ENCODE measurements at places on chromosomes 7 and 10.
A peak's percentile ranks its signal among the peaks of the same experiment; 100 is the strongest.

GRCh38 chr10:131980761-131981428 is 828 bp downstream of the BNIP3 start:
- no peak for DNase-seq

GRCh38 chr10:60172363-60172990 is 217.2 kb downstream of the ANK3 start:
- peak; percentile 76 for DNase-seq

- peak; percentile 90 for DNase-seq
Measured at GRCh38 chr7:131010717-131011431, 276.9 kb upstream of the KLF14 start.

DNA sequence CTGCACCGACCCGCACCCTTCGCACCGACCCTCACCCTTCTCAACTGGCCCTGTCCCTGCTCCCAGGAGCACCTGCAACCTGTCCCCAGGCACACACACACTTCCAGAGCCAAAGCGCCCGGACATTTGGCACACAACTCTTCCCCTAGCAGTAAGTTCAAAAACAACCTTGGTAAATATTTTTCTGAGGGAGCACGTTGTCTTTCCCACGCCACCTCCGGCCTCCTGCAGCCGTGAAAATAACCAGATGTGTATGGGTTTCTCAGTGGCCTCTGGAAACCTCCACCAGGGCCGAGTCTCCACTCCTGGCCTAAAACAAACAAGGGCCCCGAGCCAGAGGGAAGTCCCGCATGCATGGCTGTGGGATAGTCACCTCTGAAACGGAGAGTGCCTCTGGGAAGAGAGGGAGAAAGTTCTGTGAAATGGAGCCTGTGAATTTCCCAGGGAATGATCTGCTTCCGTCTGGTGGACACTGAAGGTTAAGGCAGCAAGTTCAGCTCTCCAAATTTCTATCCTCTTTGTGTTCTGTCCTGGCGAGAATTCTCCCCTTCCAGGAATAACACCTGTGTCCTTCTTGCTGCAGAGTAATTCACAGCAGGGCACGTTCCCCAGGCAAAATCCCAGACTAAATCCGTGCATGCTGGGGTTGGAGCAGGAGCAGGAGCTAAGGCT is 15.8 kb downstream of the PODXL start:
- no peak for DNase-seq

DNA sequence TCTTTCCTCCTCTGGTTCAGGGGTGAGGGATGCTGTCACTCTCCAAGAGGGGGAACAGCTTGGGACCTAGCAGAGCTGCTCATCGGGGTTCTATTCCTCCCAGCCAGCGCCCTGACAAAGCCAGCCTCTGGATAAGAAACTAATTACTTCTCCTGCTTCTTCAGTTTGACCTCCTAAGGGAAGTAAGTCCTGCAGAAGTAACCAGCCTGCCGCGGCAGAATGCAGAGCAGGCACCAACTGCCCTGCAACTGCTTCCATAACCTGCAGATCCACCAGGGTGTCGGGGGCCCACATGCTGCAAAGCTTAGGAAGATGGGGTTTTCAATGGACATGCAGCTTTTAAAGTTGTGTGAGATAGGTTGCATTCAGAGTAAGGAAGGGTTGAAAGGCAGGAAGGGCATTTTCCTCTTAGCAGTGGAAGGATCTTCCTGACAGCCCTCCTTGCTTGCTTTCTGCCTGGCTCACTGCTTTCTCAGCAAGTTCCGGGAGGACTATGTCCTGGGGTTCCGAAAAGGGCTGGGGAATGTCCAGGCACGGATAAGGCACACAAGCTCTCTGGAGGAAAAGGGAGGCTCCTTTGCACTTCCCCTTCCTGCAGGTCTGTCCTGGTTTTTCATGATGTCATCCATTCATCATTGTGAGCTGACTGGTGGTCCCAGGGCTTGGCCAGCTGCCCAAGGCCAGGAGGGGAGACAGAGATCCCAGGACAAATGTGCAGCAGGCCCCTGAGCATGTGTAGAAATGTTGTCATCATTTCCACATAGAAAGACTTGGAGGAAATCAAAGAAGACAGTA is 24.3 kb upstream of the CALU start:
- no peak for DNase-seq

DNA sequence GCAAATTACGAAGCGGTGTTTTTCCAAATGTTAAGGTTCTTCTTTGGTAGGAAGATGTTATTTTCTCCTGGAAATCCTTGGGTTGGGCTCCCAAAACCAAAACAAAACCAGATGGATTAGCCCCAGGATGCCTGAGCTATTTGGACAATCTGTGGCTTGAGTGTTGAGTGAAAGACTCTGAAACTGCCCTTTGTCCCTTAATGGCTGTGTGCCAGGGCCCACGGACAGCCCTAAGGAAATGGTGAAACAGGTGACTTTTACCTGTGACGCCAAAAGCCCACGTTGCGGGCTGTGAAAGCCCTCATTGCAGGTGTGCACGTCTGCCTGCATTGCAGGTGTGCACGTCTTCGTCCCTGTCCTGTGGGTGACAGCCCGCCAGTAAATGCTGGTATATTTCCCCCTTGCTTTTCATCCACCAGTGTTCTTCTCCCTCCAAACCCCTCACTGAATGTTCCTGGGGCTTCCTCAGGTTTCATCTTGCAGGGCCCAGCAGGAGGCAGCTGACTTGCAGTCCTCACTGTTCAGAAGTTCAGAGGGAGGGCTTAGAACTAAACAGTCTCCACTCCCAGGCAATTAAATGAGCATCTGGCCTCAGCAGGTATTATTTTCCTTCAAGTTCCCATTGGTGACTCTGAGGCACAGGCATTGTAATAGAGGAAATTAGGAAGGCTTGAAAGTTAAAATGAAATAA is 10.7 kb downstream of the PFKP start:
- DNase-seq = no peak

- DNase-seq = peak; percentile 67
Measured at GRCh38 chr10:106111246-106111645, 1053.3 kb downstream of the SORCS1 start.

DNA sequence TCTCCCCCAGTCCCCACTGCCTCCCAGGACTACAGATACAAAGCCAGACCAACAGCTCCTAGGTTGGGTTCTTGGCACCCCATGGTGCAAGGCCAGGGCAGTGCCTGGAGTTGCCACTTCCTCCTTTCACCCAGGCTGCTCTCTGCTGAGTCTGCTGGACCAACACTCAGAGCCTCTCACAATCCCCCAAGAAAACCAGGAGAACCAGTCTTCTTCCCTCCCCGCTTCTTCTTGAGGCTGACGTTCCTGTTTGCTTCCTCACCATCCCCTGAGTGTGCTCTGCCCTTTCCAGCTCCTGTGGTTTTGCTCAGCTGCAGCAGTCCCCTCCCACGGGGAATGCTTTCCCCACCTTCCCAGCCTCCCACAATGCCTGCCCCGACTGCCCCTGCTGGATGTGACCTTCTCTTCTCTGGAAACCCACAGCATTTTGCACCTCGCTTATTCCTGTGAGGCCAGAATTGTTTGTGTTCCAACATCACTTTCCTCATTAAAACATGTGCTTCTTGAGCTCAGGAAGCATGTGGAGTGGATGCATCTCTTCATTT is 89.9 kb downstream of the GOLGA7B start:
- peak; percentile 14 for DNase-seq

DNA sequence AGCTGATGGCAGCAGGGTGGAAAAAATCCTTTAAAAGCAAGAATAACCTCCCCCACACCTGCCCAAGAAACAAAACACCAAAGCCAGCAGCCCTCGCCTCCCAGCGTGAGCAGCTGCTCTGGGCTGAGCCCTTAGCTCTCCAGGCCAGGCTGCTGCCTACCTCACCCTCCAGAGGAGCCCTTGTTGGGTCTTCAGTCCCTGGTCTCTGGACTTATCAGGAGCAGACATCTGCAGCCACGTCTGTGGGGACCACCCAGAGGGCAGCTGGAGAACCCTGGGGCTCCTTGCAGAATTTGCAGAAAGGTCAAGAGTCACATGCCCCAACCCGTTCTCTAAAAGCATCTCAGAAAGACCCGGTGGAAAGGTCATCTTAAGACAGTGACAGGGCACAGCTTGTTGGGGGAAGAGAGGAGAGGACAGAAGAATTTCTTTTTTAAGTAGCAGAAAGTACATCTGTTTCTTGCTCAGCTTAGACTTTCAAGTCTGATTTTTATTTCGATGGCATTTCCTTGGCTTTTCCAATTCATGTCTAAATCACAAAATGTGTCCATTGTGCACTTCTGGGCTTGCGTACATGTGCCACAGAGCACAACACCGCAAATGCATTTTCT is 425.7 kb upstream of the NFE2L3 start:
- no peak for DNase-seq

DNA sequence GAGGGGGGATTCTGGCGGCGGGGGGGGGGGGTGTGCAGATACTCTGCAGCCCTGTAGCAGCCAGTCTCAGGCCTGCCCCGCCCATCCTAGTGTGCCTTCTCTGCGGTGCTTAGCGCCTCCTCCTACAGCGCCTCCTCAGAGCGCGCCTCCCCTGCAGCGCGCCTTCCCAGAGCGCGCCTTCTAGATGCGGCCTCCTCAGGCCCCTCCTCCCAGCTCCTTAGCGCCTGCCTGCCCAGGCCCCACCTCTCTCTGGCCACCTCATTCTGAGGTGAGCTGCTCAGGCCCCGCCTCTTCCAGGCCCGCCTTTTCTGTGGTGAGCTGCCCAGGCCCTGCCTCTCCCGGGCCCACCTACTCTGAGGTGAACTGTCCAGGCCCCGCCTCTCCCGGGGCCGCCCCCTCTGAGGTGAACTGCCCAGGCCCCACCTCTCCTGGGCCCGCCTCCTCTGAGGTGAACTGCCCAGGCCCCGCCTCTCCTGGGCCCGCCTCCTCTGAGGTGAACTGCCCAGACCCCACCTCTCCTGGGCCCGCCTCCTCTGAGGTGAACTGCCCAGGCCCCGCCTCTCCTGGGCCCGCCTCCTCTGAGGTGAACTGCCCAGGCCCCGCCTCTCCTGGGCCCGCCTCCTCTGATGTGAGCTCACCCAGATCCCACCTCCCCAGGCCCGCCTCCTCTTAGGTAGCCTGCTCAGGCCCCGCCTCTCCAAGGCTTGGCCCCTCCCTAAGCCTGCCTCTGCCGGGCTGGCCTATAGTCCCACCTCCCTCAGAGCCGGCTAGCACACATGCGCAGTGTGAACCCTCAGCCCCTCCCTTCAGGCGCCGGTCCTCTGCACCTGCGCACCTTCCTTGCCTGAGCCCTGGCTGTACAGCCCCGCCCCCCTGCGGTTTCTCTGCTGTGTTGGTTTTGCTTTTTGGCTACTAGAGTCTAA is 2.1 kb upstream of the SGCE start:
- DNase-seq = peak; percentile 88

DNA sequence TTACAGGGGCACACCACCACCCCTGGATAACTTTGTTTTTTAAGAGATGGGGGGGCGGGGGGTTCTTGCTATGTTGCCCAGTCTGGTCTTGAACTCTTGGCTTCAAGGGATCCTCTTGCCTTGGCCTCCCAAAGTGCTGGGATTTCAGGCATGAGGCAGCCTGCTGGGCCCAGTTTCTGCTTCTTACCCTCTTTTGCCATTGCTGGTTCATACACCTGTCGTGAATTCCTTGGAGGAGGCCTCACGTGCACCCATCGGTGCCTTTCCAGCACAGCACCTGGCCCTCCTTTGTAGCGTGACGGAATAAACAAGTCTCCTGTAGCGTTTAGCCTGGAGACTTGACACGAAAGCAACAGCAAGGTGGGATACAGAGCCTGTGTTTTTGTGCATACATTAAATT is 75.5 kb downstream of the CARD11 start:
- DNase-seq = no peak

- DNase-seq = no peak
Measured at GRCh38 chr10:1241973-1242935, 186.1 kb downstream of the WDR37 start.

DNA sequence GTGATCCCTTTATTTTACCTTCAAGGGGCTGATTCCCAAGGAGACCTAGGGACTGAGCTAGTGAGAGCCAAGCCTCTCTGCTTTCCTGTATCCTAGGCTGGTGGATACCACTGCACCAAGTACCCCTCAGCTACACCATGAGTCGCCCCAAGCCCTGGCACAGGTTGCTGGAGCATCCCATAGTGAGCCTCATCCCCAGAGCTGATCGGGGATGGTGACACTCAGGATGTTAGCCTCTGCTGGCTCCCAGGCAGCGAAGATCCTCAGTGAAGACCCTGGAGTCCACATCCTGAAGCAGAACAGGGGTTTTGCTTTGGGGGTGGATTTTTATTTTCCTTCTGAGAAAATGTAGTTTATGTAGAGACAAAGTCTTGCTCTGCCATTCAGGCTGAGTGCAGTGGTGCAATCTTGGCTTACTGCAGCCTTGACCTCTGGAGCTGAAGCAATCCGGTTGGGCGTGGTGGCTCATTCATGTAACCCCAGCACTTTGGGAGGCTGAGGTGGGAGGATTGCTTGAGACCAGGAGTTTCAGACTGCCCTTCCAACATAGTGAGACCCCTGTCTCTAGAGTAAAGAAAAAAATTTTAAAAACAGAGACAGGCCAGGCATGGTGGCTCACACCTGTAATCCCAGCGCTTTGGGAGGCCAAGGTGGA is 12.5 kb upstream of the ZNF212 start:
- DNase-seq = no peak

- no peak for DNase-seq
Measured at GRCh38 chr10:71765906-71766716, 7.2 kb downstream of the VSIR start.

DNA sequence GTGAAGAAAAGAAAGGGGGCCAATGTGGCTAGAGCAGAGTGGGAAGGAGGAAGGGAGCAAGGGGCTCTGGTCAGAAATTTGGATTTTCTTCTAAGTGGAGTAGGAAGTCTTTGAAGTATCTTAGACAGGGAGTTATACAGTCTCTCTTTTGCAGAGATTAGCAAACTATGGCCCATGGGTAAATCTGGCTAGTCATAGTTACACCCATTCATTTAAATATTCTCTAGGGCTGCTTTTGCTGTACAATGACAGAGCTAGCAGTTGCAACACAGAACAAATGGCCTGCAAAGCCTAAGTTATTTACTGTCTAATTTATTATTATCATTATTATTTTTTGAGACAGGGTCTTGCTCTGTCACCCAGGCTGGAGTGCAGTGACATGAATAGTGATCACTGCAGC is 10.5 kb upstream of the LAMB4 start:
- peak; percentile 30 for DNase-seq

GRCh38 chr7:45910855-45911254 is 10.2 kb downstream of the IGFBP3 start:
- DNase-seq = no peak

DNA sequence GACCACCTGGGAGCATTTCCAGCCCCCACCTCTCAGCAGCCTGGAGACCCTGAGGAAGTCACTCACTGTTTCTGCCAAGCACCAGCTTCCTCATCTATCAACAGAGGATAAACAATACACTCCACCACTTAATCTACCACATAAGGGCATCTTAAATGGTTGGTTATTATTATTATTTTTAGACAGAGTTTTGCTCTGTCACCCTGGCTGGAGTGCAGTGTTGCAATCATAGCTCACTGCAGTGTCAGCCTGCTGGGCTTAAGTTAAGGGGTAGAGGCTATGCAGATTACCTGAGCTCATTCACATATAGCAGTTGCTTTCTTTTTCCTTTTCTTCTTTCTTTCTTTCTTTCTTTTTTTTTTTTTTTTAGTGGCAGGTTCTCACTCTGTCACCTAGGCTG is 59.5 kb upstream of the ELN start:
- DNase-seq = no peak

- DNase-seq = no peak
Measured at GRCh38 chr10:62305813-62306212, 37.2 kb upstream of the RTKN2 start.
